ENCODE measurements at places on chromosomes 3 and 15.

DNA sequence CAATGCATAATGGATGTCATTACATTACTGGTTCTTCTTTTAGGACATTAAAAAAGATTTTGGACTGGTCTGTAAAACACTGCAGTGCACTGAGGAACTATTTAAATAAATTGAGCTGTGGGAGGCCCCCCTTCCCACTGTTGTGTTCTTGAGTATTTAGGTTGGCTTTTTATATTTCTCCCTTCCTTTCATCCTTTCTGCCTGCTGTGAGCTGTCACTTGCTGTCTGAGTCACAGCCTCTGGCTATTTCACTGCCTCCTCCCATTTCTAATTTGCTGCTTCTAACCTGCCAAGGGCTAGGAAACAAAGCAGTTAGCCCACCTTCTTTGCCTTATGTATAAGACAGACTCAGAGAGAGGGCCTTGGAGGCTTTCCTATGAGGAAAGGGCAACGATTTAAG, 89.0 kb upstream of the FNDC3B start:
- no peak for DNase-seq

DNA sequence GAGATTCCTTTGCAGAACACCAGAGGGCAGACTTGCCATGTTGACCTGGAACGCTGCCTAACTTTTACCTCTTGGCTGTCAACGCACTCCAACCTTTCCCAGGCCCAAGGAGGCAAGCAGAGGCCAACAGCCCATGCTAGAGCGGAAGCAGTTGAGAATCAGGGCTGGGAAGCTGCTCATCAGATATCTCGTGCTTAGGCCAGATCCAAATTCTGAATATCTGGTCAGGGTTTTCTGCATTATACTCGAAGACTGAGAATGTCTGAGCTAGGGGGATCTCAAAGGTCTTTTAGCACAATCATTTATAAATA, 2.5 kb downstream of the XIRP1 start:
- DNase-seq = peak; percentile 56

DNA sequence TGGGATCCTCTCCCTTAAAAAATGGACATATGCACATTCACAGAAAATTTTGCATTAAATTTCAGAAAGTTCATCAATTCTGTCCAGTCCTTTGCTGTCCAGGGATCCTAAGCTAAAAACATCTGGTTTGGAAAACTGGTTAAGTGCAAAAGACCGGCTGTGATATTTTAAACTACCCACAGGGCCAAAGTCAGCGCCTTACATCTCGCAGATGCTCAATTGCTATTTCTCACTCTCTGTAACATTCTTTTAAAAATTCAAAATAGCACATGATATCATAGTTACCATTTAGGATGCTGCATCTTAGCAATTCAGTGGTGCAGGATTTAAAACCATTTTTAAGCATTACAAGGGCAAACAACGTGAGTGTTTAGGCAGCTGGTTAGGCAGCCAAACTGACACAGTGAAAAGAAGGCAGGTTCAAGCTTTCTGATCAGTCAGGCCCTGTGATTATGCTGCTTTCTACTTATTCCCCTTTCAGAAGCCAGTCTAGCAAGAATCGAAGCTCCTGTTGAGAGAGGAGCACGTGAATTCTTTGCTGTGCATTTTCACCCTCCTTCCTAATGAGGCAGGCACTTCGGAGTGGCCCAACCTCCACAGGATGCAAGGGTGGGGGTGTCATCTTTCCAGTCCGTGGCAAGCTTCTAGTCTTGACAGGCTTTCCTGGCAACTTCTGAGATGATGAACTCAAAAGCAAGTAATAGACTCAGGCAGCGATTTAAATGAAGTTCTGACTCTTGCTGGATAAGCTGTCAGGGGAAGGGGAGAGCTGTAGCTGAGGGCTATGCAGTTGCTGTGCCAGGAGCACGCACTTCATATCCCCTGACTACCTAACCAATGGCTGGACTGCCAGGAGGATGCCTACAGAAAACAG, 8.8 kb downstream of the PRICKLE2 start:
- no peak for DNase-seq

DNA sequence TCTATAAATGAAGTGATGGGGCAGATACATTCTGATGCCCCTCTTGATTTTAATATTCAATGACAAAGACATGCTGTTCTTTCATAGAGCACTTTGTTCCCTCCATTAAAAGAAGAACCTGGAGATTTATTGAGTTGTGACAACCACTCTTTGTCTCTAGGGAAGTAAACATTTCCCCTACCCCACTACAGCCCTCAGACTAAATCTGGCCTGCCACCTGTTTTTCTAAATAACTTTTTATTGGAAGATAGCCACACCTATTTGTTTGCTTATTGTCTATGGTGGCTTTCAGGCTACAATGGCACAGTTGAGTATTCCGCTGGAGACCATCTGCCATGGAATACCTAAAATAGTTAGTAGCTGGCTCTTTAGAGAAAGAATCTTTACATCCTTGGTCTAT, 41.2 kb upstream of the ZNF385D start:
- DNase-seq = no peak

- no peak for DNase-seq
Observed at GRCh38 chr15:32642667-32643435, 1.3 kb downstream of the SCG5 start.

DNA sequence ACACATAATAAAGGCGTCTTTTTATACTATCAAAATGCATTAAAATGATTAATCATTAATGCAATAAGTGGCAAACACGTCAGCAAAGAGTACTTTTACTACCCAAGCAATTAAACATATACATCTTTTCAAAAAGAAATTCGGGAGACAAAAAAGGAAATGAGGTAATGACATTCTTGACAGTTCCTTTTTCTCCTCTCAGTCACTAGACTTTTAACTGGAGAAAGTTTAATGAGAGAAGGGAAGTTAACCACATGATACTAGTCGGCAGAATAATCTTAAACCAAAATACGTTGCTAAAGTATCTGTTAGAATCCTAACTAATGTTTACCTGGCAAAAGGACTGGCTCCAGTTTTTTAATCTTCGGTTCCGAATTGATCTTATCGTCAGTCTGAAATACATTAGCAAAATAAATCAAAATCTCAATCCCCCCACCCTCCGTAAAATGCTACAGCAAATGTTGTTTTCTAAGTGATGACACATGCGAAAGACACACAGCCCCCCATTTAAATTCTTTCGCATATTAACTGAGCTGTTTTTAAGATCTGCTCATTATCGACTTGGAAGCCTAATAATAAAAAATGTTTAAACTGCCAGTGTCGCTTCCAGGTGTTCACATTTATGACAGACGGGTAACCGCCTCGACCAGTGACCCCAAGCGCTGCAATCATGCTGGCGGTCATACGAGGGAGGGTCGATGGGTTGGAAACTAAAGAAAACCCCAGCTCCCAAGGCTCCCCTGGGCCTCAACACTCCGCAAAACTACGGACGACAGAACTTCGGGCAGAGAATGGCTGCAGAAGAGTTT, 778 bp downstream of the MTMR10 start:
- no peak for DNase-seq

- DNase-seq = no peak
Observed at GRCh38 chr3:131582438-131582837, 79.7 kb upstream of the MRPL3 start.

DNA sequence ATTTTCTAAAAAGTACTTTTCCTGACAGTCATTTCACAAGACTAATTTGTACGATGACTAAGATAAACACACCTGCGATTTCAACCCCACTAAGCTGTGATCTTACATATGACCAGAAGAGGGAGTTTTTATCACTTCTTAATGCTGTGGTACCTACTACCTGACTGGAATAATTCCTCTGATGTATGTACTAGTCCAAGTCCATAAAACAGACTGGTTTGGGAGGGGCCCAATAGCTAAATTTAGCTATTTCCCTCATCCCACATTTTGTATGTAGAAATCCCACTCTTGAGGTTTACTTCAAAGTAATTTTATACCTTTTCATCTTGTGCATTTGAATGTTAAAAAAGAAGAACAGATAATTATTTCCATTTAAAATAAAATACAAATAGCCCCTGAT, 49.7 kb upstream of the SCAANT1 start:
- DNase-seq = no peak

DNA sequence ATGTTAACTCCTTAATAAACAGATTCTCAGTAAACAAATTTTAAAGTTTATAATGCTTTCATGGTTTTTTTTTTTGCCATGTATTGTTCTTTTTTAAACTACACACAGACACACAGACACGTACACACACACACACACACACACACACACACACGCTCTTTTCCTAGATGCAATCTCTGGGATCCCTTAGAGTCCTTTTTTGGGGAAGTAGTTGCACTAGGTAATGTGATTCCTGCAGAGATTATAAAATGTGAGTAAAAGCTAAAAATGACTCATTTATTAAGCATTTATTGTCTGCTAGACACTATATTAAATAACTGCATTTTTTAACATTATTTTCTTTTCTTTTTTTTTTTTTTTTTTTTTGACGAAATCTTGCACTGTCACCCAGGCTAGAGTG, 19.9 kb downstream of the NDUFB5 start:
- DNase-seq = no peak

- no peak for DNase-seq
Observed at GRCh38 chr3:12051586-12051985, 47.4 kb downstream of the SYN2 start.

DNA sequence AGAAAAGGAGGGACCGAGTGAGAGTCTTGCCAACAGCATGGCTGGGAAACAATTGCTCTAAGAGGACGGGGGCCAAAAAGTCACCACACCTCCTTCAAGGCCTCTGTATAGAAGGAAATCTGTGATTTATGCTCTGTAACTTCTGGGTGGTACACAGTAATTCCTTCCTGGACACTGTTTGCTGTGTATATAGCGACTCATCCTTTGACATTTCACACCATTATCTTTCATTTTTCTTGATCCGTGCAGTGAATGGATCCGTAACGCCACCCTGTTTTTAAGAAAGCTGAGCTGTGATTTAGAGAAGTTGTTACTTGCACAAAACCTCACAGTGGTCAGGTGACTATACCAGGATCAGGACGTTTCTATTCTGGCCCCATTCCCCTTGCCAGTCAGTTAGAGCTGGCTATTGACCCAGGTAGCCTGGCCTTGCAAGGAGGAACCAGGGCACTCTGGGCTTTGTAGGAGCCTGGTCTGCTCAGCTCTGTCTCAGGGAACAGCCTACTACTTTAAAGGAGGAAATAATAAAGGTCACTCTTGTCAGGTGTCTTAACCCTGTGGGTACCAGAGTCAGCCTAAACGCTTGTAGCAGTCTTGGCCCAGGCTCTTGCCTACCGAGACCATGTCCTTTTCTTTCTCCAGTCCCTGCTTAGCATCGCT, 86.5 kb upstream of the MYZAP start:
- DNase-seq = no peak

DNA sequence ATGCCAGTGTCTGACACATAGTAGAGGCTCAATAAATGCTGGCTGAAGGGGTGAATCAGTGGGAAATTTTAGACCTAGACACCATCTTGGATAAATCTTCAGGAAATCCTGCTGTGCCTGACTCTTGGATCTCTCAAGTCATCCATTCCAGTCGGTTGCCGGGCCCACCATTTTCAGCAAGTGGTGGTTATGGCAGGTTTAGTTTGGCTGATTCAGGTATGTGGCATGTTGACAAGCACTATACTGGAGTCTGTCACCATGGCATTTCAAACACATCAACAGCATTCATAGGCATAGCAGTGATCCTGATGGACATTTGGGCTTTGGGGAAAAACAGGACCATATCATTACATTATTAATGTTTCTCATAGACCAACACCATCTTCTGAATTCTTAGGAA, 25.7 kb upstream of the APH1B start:
- DNase-seq = no peak

DNA sequence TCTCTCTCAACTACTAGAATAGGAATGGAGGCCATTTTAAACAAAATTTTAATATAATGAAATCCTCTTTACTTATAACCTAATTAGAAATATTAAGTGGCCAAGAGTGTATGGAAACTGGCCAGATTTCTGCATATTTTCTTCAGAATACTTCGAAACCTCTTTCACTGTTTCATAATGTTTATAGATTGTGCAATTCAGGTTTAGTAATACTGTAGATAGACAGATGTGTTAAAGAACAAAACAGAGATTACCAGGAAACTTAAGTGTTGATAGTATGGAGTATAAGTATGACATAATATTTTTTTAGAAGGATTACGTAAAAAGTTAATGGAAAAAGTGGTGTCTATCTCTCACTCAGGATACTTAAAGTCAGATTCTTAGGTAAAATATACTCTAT, 4.7 kb downstream of the ABHD5 start:
- DNase-seq = no peak

GRCh38 chr15:94297558-94297957, 66.2 kb downstream of the MCTP2 start:
- DNase-seq = no peak

GRCh38 chr3:124833710-124834332, 53.3 kb downstream of the ITGB5 start:
- DNase-seq = no peak

GRCh38 chr15:78345396-78346125, 5.4 kb downstream of the CRABP1 start:
- DNase-seq = no peak

GRCh38 chr15:87736401-87736800, 520.1 kb downstream of the NTRK3 start:
- no peak for DNase-seq

DNA sequence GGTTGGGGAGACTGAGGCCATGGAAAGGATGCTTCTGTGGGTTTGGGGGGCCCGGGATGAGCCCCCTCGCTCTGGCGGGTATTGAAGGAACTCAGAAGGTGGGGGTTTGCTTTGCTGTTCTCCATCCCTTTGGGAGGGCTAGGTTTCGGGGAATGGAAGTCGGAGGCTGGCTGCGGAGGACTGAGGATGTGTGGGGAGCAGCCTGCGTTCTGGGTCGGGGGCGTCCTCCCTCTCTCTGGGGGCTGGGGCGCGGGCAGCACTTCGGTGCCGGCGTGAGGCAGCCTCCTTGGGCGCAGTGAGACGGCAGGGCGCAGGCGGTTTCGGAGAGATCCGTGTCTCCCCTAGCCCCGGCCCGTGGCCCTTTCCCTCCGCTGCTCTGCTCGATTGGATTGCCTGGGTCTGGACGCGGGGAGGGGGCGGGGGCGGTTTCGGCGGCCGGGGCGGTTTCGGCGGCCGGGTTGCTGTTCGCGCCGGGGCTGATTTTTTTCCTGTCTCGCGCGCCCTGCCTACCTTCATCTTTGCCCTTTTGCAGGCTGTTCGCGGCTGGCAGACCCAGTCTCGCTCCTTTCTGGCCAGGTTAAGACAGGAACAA, 1.4 kb downstream of the PTPRG start:
- peak; percentile 17 for DNase-seq

- DNase-seq = no peak
Observed at GRCh38 chr15:79629687-79630086, 197.6 kb downstream of the MINAR1 start.

DNA sequence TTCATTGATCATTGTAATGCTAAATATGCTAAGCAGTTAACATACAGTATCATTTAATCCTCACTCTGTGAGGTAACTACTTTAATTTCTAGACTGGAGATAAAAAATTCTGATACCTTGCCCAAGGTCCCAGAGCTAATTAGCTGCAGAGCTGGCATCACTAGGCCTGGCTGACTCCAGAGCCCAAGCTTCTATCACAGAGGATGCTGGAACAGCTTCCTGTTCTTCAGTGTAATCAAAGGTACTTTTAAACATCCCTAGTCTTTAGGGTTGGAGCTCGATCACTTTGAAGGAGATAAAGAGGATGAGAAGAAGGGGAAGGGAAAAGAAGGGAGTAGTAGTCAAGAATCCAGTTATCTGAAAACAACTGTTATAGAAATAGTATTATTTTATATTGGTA, 37.1 kb upstream of the BOC start:
- DNase-seq = no peak

- no peak for DNase-seq
Observed at GRCh38 chr3:71956716-71957115, 171.8 kb upstream of the PROK2 start.

GRCh38 chr3:40055361-40055760, 246.0 kb downstream of the MYRIP start:
- DNase-seq = no peak

- DNase-seq = no peak
Observed at GRCh38 chr3:118755253-118755801, 279.3 kb downstream of the IGSF11 start.
